Activated naive CD4-positive, alpha-beta T cell treated with anti-CD3 and anti-CD28 coated beads for 36 hours (primary cell): ENCODE measurements at places on chromosomes 13 and 19. TPM values are rescaled to one million over a fixed set of nuclear protein-coding genes. Genes with fewer than 3 reads are reported as not detected.

DNA sequence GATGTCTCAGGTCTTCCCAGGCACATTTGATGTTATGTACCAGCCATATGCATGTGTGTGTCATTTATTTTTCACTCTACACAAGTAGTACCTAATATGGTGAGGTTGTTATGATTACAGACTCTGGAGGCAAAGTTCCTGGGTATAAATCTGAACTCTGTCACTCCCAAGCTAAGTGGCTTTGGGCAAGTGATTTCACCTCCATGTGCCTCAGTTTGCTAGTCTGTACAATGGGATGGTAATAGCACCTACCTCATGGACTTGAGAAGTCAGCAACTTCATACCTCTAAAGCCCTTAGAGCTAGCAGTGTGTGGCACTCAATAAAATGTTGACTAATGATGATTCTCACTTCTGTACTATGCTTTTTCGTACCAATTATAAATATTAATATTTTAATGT, 3.9 kb upstream of the CATSPERG start:
- no peak for DNase-seq

Gene LSR
- total RNA-seq = 11.2 TPM

- no peak for DNase-seq
Observed at GRCh38 chr19:51926426-51926783, 867 bp upstream of the ZNF613 start.

DNA sequence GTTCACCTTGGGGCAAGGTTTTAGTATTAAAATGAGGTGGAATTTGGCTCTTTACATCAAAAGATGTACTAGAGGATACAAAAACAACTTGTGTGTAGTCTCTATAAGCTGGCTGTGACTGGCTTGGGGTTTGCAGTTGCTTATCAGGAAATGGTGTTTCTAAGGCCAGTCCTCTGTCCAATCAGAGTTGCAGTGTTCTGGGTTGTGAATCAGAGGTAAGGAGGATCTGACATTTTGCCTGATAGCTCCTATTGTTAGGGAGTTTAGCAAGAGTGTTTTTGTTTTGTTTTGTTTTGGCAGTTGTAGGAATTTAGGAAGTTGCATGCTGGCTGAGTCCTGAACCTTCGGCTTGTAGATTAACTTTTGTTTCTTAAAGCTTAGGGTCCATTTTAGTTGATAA, 20.1 kb upstream of the ESD start:
- no peak for DNase-seq

Gene KLK2
- total RNA-seq = not detected

Gene KL
- 0.36 TPM for total RNA-seq

- no peak for DNase-seq
Observed at GRCh38 chr19:44677019-44677811, 5.9 kb downstream of the CEACAM19 start.

Gene VSTM2B
- total RNA-seq = not detected

GRCh38 chr19:2249010-2249866, at the start of gene AMH:
AMH (plus strand) TSS chr19:2249323; CDS start chr19:2249333, 10 bp downstream.
- no peak for DNase-seq

Gene PBX4
- total RNA-seq = 13.5 TPM

GRCh38 chr19:3636962-3637361, 10.4 kb upstream of the CACTIN start:
- DNase-seq = no peak

- no peak for DNase-seq
Observed at GRCh38 chr13:63024458-63024857, 1608.8 kb upstream of the PCDH20 start.

GRCh38 chr19:13748169-13748828, 16.0 kb upstream of the MRI1 start:
- peak; percentile 30 for DNase-seq

DNA sequence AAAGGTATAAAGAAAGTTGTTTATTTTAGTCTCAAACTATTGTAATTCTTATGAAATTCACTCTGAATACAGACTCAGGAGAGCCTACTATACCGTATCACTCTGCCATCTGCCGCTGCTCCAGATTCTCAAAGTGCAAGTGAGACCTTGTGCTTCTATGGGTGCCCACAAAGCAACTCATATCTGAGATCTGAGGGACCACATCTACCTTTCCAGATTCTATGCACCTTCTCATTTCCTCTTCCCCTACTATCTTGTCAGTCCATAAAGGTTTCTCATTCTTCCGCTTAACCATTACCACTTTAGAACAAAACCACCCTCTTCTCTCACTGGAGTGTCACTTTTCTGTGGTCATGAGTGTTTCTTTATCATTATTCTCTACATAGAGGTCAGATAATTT, 1236.9 kb downstream of the DIAPH3 start:
- no peak for DNase-seq

DNA sequence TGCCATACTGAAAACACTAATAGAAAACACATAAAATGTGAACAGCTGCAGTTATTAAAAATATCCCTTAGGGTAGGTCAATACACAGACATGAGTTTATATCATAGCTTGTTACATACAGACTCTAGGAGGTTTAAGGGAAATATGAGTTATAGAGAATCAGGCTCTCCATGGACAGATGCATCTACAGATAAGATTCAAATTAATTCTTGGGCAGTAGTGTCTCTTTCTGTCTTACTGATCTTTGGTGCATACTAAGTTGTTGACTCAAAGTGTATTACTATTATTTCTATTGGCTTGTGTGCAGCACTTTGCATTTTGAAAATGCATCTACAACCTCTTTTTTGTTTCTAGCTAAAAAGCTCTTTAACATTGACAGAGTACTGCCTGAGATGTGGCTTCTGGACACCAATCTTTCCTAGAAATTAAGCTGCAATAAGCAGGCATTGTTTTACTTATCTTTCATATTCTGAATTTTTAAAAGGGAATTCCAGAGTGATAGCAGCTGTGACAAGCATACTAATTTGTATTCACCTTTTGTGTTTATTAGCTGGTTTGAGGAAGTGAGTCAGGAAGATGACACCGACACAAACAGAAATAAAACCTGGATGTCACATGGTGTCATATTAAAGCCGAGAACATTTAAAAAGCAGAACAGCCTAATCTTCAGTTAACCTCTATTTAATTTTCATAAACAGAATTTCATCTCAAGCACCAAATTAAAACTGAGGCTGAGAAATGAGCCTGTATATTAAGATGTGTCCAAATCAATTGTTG, 399.0 kb downstream of the PCDH9 start:
- DNase-seq = no peak

Gene NLRP7
- not detected for total RNA-seq

- DNase-seq = peak; percentile 16
Observed at GRCh38 chr13:106533943-106534638, 1.4 kb downstream of the EFNB2 start.

Gene RAB3A
- 3.8 TPM for total RNA-seq

Gene GPX4
- total RNA-seq = 253 TPM

- no peak for DNase-seq
Observed at GRCh38 chr13:31922724-31923123, 108.8 kb upstream of the FRY start.

- no peak for DNase-seq
Observed at GRCh38 chr13:25110956-25111584, 15.1 kb downstream of the PABPC3 start.

DNA sequence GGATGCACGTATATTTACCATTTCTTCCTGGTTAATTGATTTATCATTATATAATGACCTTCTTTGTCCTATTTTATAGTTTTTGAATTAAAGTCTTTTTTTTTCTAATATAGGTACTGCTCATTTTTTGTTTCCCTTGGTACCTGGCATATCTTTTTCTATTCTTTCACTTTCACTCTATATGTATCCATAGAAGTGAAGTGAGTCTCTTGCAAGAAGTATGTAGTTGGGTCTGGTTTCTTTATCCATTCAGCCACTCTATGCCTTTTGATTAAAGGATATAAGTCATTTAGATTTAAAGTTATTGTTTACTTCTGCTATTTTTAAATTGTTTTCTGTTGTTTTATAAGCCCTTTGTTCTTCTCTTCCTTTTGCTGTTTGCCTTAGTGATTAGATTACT, 194.3 kb upstream of the SLITRK6 start:
- DNase-seq = no peak

Gene FLT1
- 21.9 TPM for total RNA-seq

- DNase-seq = no peak
Observed at GRCh38 chr19:40646743-40647254, 43.7 kb downstream of the NUMBL start.

DNA sequence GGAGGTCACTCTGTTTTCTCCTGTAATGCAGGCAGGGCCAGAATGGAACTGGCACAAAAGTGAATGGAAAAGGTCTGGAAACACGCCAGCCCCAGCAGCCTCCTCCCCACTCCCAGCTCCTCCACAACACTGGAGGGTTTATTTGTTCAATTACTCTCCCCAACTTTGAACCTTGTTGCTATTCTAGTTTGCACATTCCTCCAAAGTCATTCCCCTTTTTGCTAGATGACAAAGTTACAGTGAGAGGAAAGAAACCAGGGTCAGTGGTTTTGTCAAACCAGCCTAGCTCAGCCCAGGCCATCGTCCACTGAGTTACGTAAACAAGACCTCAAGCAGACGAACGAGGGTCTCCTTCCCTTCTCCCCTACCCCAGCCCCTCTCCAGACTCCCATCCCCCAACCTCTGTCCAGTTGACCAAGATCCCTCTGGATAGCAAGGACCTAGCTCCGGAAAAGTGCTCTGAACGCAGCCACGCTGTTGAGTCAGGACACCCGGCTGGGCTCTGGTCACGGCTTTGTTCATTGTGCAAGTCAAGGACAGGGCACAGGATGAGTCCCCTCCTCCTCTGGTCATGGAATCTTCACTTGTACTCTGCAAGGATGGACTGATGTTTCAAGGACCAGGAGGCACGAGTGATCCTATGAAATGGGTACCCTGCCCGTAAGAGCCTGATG, 180.0 kb downstream of the USP12 start:
- no peak for DNase-seq

DNA sequence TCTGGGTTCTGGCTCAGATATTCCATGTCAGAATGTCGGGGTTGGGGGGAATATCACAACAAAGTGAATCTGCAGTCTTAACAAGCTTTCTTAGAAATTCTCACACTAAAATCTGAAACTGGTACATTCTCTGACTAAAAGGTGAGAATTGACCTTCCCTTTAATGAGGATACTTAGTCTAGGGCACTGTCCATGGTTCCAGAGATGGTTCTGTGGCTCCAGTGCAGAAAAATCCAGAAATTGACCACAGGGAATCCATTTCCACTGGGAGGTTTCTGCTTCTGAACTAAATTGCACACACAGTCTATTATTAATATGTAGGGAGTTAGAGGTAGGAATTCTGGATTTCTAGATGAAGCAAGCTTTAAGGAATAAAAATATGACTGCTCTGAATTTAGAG, 171.6 kb upstream of the OBI1 start:
- no peak for DNase-seq

Gene LNX2
- 5.8 TPM for total RNA-seq

DNA sequence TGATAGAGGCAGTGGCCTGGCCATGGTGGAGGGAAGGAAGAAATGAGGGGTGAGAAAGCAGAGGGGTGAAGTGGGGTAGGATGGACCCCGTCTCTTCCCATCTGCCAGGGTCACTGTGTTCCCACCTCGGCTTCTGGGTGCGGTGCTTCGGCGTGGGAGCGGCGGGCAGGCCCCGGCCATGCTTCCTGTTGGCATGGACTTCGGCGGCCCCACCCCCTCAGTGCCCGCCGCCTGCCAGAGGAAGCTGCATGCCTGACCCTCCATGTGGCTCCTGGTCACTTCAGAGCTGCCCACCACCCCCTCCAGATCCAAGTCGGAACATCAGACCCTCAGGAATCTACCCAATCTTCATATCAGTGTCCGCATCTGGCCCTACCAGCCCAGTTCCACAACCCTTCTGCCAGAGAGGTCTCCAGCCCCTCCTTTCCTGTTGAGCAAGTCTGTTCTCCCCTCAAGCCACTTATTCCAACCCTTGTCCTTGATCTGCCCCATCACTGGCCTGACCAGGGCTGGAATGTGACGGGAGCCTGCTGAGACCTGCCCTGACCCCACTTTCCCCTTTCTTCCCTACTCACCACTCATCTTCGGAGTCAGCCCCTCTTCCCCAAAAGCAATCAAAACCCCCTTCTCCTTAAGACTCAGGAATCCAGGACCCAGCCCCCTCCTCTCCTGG, 1.5 kb downstream of the KCNN4 start:
- no peak for DNase-seq

GRCh38 chr13:41588899-41589298, 131.5 kb downstream of the RGCC start:
- DNase-seq = peak; percentile 57

Gene HSPBP1
- total RNA-seq = 44.3 TPM

Gene KCNJ14
- total RNA-seq = 1.7 TPM

DNA sequence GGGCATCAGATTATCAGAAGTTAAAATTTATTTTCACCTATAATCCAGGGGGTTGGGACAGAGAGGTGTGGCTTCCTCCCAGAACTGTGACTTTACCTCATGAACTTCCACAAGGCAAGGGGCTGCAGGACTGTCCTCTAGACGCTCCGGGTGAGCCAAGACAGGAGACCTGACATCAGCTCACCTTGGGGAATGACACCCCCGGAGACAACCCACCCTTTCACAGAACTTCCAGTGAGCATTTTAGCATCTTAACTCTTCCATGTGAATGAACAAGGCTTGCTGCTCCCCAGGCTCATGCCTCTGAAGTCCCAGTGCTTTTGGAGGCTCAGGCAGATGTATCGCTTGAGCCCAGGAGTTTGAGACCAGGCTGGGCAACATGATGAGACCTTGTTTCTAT, 29.4 kb upstream of the TFDP1 start:
- DNase-seq = peak; percentile 1

GRCh38 chr13:35697186-35697730, 220.8 kb upstream of the MAB21L1 start:
- DNase-seq = no peak

DNA sequence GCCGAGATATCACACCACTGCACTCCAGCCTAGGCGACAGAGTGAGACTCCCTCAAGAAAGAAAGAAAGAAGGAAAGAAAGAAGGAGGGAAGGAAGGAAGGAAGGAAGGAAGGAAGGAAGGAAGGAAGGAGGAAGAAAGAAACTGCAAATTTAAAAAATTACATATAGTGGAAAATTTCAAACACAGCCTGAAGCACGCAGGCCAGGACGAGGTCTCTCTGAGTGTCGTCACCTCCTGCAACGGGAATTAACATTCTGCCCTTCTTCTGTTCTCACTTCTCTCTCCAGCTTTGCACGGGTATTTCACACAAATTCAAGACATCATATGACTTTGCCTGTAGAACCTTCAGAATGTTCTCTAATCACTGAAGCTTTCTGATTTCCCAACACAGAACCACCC, 108.2 kb downstream of the GNG7 start:
- no peak for DNase-seq
